ENCODE measurements at places on chromosomes 12 and 14.

DNA sequence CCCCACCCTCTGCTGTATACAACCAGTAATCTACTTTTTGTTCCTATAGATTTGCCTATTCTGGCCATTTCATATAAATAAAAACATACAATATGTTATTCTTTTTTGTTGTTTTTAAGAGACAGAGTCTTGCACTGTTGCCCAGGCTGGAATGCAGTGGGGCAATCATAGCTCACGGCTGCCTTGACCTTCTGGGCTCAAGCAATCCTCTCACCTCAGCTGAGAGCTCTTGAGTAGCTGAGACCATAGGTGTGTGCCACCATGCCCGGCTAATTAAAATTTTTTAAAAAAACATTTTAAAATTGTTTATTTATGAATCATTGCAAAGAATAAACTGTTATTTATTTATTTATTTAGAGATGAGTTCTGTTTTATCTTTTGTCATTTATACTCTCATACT is 11.6 kb downstream of the PTGR2 start:
- DNase-seq, result no peak

DNA sequence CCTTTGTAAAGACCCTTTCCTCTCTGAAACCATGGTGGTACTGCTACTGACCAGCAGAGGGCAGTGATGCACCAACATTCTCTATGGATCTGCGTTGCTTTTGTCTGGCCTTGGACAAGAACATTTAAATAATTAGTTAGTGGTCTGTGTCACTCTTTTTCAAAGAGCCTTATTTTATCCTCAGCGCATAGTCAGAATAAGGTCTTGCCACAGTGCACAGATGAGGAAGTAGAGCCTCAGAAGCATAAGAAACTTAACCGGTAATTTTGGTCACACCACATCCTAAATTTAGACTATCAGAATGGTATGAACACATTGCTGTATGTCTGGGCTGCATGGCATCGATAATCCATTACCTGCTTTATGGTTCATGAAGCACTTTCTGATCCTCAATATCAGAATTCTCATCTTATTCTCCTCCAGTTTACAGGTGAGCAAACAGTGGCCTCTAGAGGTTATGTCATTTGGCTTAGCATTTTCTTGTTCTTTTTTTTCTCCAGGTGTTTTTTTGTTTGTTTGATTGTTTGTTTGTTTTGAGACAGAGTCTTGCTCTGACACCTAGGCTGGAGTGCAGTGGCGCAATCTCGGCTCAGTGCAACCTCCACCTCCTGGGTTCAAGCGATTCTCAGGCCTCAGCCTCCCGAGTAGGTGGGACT is 23.7 kb upstream of the IFT81 start:
- peak; percentile 56 for DNase-seq

DNA sequence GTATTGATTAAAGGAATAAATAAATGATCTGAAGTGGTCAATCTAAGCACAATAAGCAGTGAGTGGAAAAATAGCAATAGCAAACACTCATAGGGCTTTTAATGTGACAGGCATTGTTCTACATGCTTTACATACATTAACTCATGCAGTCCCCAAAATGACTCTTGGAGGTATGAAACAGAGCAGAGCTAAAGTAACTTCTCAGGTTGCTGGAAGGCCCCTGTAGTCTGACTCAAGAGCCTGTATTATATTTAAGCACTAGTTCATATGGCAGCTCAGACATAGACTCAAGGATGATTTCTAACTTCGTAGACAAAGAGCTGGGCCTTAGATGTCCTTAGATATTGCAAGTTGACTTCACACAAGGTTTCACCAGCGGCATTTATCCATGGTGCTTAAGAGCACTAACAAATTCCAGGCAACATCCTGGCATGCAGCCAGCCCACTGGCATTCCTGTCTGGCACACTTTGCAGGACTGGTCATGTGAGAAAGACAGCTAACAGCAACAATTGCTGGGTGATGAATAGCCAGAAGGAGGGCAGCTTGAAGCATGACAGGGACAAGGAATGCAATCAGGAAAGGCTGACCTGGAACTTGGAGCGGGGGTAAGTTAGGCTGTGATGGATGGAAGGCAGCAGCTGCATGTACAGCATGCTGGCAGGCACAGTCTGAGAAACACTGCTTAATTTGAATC is 22.9 kb upstream of the KTN1 start:
- DNase-seq, result no peak

DNA sequence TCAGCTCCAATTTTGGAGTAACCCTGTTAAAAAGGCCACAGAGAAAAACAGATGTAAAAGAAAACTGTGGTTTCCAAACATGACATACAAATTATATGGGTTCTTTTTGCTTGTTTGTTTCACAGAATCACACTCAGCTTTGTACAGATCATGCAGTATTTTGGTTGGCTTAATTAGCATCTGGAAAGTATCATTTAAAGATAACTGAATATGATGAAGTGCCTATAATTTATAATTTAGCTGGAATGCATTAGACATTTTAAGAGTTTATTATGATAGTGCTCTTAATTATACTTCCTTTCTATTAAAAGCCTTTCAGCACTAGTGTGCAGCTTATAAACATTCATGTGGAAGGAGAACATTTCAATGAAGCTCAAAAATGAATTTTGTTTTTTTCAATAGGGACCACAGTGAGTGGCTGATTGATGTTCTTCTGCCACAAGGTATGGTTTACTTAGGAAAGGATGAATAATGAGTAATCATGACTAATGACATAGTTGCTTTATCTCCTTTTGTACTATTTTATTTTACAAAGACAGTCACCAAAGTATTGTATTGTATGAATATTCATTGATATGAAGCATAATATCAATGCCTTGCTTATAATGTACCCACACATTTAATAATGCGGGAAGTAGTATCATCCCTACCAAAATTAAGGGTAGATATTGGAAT is 98.3 kb downstream of the UNC79 start:
- no peak for DNase-seq

GRCh38 chr12:93729934-93730333 is 52.8 kb downstream of the CRADD start:
- no peak for DNase-seq

GRCh38 chr12:23581913-23582312 is 367.6 kb downstream of the SOX5 start:
- no peak for DNase-seq

GRCh38 chr12:57027805-57028153 is 11.4 kb upstream of the TAC3 start:
- DNase-seq, result no peak

GRCh38 chr12:29844667-29845066 is 60.9 kb upstream of the TMTC1 start:
- no peak for DNase-seq

DNA sequence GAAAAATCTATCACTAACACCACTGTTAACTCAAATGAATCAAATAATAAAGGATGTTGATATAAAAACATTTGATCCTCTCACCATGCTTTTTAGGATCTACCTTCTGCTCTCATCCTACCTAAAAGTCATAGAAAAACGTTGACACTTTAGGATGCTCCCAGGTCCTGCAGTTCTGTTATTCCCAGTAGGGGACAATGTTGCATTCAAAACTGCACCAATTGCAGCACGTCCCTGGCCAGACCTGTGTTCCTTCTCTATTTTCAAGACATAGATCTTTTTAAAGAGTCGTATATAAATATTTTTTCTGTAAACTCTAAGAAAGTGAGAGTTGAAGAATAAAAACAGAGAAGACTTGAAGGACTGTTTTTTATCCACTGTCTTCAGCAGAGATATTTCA is 8.8 kb downstream of the AICDA start:
- no peak for DNase-seq

GRCh38 chr14:70714055-70714550 is 72.4 kb downstream of the TTC9 start:
- no peak for DNase-seq

GRCh38 chr12:90621927-90622326 is 333.0 kb downstream of the CCER1 start:
- no peak for DNase-seq

DNA sequence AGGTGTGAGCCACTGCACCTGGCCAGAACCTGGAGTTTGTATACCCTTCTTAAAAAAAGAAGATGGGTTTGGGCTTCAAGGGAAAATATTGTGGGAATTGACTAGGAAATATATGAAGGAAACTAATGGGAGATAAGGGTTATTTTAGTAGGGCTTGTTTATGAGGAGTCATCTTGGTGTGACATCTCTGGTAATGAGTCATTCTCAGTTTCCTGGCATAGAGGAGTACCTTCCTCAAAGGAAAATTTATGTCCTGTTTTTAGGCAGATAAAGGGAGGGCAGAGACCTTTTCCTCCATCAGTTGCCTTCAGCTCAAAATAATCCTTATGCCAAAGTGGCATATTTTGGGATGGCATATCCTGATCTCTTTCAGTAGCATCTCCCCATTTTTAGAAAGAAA is 30.6 kb upstream of the NFKBIA start:
- DNase-seq, result no peak

DNA sequence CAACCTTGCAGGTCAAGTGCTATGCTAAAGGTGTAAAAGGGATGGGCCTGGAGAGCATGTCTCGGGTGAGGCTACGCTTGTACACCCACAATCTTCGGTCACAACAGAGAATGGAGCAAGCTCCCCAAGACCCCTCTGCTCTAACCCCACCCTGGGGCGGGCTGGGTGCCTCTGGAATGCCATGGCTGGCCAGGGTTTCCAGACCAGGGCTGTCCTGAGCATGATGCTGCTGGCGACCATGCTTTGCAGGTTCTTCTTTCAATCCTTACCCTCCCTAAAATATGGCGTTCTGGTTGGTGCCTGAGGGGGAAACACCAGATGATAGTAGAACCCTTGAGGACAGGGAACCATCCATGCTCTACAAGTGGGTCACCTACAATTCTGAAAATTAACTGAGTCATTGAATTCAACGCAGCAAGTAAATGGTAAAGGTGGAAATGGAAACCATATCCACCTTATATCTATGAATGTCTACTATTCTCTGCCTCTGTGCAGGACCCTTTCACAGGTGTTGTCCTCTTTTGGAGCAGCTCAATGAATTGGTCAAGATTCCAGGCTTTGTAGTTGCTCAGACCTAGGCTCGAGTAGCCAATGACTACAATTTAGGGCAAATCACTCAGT is 111.6 kb upstream of the EGLN3 start:
- no peak for DNase-seq

- DNase-seq, result no peak
Measured at GRCh38 chr12:49263400-49263763, 1.5 kb upstream of the TUBA1C start.

- no peak for DNase-seq
Measured at GRCh38 chr14:69842686-69843420, 36.4 kb upstream of the SMOC1 start.

- no peak for DNase-seq
Measured at GRCh38 chr12:112557951-112558630, 139.3 kb downstream of the PTPN11 start.

GRCh38 chr12:32773691-32774090 is 18.0 kb upstream of the YARS2 start:
- DNase-seq, result no peak

GRCh38 chr12:120200364-120200800 is 529 bp downstream of the RPLP0 start:
- no peak for DNase-seq

DNA sequence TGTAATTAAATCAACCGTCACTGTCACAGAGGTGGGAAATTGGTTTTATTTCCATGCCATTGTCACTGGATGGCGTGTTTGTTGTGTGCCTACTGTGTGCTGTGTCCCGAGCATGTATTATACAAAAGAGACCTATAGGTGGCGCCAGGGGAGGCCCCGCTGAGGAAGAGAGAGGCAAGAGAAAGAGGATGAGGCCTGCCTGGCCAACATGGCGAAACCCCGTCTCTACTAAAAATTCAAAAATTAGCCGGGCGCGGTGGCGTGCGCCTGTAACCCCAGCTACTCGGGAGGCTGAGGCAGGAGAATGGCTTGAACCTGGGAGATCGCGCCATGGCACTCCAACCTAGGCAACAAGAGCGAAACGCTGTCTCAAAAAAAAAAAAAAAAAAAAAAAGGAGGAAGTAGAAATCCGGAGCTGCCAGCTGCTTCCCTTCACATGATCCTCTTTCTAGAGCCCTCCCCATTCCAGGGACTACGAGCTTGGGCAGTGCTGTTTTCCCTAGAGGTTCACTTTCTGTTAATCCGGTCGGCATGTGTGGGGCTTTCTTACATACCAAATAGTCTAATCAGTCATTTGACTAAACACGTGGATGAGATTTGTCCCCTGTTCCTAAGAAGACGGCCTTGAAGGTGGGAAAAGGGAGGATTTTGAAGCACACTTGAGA is 6.4 kb upstream of the CCDC175 start:
- no peak for DNase-seq

DNA sequence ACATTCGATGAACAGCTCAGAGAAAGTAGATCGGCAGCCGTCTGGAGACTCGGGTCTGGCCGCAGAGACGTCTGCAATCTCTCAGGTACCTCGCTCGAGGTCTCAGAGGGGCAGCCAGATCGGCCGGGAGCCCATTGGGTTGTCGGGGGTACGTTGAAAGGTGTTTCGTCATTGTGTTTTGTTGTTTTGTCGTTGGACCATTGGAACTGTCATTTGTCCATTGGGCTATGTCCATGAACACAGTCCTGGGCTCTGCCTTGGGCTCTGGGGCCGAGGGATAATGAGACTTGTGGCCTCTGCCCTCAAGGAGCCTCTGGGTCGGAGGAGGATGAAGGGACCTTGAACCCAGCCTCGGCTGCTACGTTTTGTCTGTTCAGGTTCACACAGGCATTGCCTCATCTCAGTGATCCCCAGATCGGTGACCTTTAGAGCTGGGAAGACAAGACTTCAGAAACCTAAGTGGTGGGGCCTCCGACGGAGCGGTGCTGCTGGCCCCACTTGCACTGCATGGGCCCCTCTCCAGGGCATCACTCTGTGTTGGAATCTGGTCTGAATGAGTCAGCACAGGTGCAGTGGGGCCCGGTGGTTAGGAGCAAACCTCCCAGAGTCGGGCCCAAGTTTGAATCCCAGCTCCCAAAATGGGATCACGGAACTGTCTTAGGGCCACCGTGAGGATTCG is 23.6 kb upstream of the MLXIP start:
- no peak for DNase-seq

DNA sequence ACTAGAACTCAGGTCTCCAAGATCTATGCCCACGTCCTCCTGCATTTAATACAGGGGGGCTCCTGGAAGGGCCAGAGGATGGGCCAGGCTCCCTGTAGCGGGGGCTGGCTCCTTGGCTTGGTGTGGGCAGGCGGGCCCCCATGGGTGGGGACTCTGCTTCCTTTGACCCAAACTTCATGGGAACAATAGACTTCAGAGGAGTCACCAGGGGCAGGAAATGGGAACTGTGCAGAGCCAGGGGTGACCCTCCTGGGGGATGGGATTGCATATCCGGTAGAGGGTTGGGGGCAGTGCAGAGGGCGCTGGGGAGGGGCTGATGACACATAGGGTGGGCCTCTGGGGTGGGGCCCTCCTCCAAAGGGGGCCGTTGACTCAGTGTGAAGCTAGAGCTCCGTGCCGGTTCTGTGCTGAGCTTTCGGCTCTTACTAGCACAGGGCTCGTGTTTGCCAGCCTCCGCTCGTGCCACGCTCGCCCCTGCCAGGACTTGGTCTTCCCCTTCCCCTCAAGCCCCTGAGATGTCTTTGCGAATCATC is 4.6 kb downstream of the TEAD4 start:
- DNase-seq, result no peak

DNA sequence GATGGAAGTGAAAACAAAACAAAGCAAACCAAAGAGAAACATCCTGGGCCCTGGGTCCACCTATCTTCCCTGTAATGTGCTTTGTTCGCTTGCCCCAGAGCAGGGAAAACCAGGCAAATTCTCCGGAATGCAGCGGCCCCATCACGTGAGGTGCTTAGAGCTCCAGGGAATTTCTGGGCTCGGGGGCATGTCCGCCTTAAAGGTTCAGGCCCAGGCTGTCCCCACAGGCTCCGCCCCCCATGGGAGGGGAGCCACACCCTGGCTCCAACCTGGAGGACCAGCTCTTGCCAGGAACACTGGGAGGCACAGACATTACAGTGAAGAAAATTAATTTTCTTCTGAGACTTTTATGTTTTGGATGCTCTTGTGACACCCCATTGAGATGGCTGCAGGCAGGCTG is 69.9 kb downstream of the RBM19 start:
- DNase-seq, result no peak

Data from GM12891 (cell line).